ENCODE measurements at places on chromosomes 4 and X. TPM values are rescaled to one million over a fixed set of nuclear protein-coding genes. Genes with fewer than 3 reads are reported as not detected.

Gene PDLIM3
- 243 TPM for total RNA-seq

Gene SUV39H1
- total RNA-seq: 8.6 TPM

Gene SH2D1A
- 0.67 TPM for total RNA-seq

Gene SPOCK3
- total RNA-seq: not detected

GRCh38 chr4:48388525-48389154, 47.3 kb downstream of the SLAIN2 start:
- peaks cover 19% of the 10 kb centered on the region for H3K4me1 ChIP-seq
- H3K4me3 ChIP-seq: no peak overlapping the region
- no peaks in the 10 kb centered on the region for H3K36me3 ChIP-seq
- no peak for DNase-seq

GRCh38 chr4:8435656-8436121, 4.8 kb downstream of the ACOX3 start:
- peaks cover 61% of the 10 kb centered on the region for H3K4me1 ChIP-seq
- peak overlapping the region; percentile 82 for H3K27ac ChIP-seq
- H3K4me3 ChIP-seq: peak overlapping the region; percentile 8
- no peaks in the 10 kb centered on the region for H3K27me3 ChIP-seq

All from thyroid gland (tissue), 4 donors.